ENCODE measurements at places on chromosomes 12 and 14. TPM values are rescaled to one million over a fixed set of nuclear protein-coding genes. Genes with fewer than 3 reads are reported as not detected.

GRCh38 chr14:99143793-99144192 is 128.2 kb downstream of the BCL11B start:
- no peak for DNase-seq

GRCh38 chr12:95034750-95035149 is 31.3 kb upstream of the NDUFA12 start:
- no peak for DNase-seq

DNA sequence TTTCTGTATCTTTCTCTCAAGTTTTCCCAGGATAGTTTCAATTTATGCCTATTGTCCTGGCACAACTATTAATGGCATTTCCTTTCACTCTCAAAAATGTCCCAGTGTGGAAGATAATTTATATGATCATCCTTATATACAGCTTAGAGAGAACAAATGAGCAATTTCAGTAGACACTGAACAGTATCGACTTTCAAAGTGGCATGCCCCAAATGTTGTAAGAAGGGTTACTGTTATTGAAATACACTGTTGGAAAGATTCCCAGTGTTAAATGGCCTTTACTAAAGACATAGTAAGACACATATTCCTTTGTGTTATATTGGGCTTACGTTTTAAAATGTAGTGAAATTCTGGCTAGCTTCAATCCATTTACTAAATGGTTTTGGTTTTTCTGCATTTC is 202.3 kb upstream of the CDKN3 start:
- DNase-seq: no peak

GRCh38 chr14:81485781-81486180 is 47.9 kb downstream of the SEL1L start:
- no peak for DNase-seq

GRCh38 chr12:4579305-4580102 is 17.5 kb downstream of the DYRK4 start:
- peak; percentile 54 for DNase-seq

DNA sequence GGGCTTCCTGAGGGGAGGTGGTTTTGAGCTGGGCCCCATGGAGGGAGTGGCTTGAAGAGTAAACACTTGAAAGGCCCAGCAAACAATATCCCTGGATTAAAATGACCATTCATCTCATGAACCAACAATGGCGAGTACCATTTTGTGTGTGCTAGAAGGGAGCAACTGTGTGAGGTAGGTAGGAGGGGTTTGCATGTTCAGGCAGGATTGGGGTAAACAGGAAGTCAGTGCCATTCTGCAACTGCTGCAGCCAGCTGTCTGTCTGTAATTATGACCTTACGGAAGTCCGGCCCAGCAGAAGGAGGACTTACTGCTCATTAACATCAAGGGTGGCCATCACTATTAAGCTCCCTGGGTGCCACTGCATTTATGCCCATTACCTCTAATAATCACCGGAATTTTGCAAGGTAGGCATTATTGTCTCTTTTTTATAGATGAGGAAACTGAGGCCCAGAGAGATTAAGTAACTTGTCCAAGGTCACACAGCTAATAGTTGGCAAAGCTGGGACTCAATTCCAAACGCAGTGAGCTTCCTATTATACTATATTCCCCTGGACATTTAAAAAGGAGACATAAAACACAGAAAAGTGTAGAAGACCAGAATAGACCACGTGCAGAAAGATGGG is 16.6 kb upstream of the IFI27L2 start:
- DNase-seq: no peak

GRCh38 chr12:64387197-64387816 is 3.3 kb downstream of the C12orf56 start:
- no peak for DNase-seq

DNA sequence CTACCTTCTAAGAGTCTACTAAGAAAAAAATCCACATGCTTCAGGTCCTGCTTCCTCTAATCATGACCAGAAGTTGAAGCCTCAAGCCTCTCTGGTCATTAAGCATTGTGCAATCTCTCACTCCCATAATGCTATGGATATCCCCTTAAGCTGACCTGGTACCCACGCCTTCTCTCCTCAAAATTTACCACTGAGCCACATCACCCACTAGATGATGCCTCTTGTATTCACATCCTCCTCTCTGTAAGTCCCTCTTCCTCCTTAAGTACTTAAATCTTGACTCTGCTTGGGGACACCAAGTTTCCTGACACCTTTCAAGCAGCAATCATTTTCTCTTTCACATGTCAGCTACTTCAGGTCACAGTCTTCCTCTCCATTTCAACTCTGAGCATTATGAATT is 9.8 kb downstream of the GALNT4 start:
- DNase-seq: no peak

GRCh38 chr12:6337958-6338433 is 3.9 kb downstream of the TNFRSF1A start:
- DNase-seq: no peak

- DNase-seq: no peak
Observed at GRCh38 chr14:36857842-36858445, 196.3 kb downstream of the PAX9 start.

DNA sequence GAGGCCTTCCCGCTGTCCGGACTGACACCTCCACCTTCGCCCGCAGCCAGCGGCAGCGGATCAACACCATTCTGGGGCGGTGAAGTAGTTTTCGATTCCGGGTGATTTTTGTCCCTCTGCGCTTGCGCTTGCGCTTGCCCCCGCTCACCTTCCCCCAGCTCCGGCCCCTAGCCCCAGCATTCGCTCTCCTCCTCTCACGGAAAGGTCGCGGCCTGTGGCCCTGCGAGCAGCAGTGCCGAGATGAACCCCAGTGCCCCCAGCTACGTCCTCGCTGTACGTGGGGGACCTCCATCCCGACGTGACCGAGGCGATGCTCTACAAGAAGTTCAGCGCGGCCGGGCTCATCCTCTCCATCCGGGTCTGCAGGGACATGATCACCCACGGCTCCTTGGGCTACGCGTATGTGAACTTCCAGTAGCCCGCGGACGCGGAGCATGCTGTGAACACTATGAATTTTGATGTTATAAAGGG is 22.7 kb upstream of the SRGAP1 start:
- DNase-seq: no peak

DNA sequence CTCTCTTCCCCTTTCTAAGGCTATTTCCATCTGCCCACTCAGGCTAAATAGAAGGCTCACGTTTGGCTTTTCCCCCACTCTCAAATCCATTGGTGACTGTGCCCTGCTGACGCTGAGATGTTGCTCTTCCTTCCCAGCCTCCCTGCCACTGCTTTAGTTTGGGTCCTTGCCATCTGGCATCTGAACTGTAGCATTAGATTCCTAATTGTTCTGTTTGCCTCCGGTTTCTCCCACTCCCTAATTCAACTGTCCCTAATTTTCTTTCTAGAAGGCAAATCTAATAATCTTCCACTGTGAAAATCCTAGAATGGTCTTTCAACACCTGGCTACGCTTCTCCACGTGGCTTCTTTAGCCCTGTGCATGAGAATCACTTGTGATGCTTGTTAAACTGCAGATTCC is 37.6 kb upstream of the SMOC1 start:
- DNase-seq: peak; percentile 9

GRCh38 chr14:58280954-58281787 is 17.2 kb upstream of the ARID4A start:
- peak; percentile 33 for DNase-seq

- DNase-seq: no peak
Observed at GRCh38 chr14:61331992-61332657, 10.7 kb downstream of the PRKCH start.

GRCh38 chr12:115421796-115422709 is 738.1 kb upstream of the TBX3 start:
- DNase-seq: no peak

DNA sequence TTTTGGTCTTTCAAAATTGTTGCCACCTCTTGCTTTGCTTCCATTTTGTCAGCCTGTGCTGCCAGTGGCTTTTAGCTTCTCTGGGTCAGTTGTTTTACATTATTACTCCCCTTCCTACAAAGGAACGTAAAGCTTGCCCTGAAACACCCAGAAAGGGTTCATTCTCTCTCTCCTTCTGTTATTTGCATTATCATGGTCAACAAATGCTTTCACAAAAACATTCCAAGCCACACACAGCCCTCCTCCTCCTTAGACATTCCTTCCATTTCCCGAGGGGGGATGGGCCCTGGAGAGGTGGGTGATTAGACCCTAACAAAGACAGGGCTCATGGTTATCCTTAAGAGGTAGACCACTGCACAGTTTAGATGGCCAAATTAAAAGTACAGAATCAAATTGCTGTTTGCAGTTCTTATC is 60.4 kb upstream of the SINHCAF start:
- DNase-seq: no peak

GRCh38 chr12:123250471-123251383 is 17.5 kb downstream of the MTRFR start:
- DNase-seq: no peak

- DNase-seq: peak; percentile 46
Observed at GRCh38 chr12:85575120-85576096, 260.8 kb downstream of the RASSF9 start.

DNA sequence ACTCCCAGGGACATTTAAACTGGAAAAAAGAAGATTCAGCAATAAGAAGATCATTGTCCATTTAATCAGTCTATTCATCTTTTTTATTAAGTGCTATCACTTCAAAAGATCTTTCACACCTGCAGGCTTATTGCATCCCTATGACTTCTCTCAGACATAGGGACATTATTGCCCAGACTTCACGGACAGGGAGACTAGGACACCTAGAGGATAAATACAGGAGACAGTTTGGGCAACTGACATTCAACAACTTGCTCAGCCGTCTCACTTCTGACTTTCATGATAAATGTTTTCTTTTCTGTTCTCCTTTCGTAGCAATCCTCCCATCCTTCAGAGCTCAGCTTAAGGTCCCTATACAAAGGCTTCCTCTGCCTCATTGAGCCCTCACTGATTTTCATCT is 84.3 kb downstream of the TMEM30B start:
- DNase-seq: no peak

GRCh38 chr12:57134949-57135348 is 6.7 kb downstream of the LRP1 start:
- DNase-seq: no peak

The CYP27B1 gene
- 2.3 TPM for polyA plus RNA-seq

The NTN4 gene
- polyA plus RNA-seq: 0.11 TPM

The KRT77 gene
- not detected for polyA plus RNA-seq

The NFATC4 gene
- 24.9 TPM for polyA plus RNA-seq

The CELA1 gene
- not detected for polyA plus RNA-seq

The AHNAK2 gene
- polyA plus RNA-seq: 33.5 TPM

The PLBD1 gene
- 0.10 TPM for polyA plus RNA-seq

The ITGB7 gene
- 0.25 TPM for polyA plus RNA-seq
